ENCODE measurements at places on chromosomes 13 and 19.
A peak's percentile ranks its signal among the peaks of the same experiment; 100 is the strongest.

DNA sequence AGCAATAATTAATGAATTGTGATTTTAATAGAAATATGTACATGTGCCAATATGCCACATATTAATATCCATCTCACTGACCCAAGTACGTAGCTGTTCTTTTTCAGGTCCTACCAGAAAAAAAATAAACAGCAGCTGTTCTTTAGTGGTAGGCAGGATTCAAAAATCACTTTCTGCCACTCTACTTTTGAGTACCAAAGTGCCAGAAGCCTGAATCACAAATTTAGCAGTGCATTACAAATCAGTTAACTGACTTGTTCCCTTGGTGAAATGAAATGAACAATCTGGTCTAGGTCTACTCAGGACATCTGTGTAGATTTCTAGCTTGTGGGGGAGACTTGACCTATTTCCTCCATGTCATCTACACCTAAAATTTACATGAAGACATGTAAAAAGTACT is 775.5 kb upstream of the GPC6 start:
- no peak for DNase-seq

DNA sequence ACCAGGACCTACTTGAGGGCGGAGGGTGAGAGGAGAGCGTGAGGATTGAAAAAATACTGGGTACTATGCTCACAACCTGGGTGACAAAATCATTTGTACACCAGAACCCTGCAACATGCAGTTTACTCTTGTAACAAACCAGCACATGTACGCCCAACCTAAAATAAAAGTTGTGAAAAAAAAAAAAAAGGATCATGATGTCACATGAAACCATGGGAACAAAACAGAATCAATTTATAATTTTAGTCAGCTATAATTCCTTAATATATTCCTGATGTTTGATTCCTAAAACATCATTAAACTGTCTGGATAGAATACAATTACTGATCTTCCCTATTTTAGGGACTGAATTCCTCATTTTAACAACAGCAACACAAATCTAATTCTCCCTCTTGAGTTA is 160.6 kb upstream of the SPRY2 start:
- DNase-seq = no peak

- no peak for DNase-seq
Measured at GRCh38 chr13:38538422-38538821, 148.5 kb upstream of the FREM2 start.

GRCh38 chr19:10830931-10831779 is 4.9 kb downstream of the TMED1 start:
- no peak for DNase-seq

DNA sequence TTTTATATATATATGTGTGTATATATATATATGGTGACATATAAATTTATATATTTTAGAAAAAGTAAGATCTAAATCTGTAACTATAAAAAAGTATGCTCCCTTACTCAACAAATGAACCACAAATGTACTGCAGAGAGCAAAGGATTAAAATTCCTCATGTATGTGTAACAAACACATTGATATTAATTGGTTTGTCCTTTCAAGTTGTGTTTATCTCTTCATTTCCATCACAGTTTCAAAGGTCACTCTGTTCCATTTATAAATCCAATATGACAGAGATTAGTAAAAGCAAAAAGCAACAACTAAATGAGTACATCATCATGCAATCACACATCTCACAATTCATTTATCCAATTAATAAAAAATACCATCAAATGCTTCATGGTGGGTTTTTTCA is 247.9 kb downstream of the DACH1 start:
- no peak for DNase-seq

- DNase-seq = no peak
Measured at GRCh38 chr13:40275155-40275554, 391.3 kb downstream of the FOXO1 start.

- no peak for DNase-seq
Measured at GRCh38 chr13:80297094-80297493, 43.8 kb downstream of the SPRY2 start.

GRCh38 chr19:5397804-5398692 is 57.2 kb upstream of the ZNRF4 start:
- peak; percentile 46 for DNase-seq

DNA sequence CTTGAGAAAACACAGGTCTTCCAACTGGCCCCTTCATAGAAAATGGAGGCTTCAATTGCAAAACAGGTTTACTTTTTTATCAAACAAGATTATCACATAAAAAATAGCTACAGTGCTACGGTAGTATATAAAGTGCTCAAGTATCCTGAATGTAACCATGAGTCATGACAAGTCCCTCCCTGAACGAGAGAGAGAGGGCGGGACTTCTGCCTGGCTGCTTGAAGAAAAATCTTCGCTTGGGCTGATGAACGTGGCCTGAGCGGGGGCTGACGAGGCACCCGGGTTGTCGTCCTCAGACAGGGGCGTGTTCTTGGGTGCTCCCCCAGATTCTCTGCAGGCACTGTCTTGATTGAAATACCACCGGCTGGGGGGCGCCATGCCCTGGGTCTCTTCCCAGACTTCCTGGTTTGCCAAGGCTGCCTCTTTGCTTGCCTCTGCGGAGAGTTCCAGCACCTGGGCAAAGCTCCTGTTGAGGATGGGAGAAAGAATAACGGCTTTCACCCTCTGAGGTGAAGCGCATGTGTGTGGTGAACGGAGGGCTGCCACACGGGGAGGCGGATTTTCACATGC is 23.2 kb upstream of the CPAMD8 start:
- peak; percentile 58 for DNase-seq

GRCh38 chr19:43636121-43636683 is 3.4 kb downstream of the CADM4 start:
- peak; percentile 45 for DNase-seq

DNA sequence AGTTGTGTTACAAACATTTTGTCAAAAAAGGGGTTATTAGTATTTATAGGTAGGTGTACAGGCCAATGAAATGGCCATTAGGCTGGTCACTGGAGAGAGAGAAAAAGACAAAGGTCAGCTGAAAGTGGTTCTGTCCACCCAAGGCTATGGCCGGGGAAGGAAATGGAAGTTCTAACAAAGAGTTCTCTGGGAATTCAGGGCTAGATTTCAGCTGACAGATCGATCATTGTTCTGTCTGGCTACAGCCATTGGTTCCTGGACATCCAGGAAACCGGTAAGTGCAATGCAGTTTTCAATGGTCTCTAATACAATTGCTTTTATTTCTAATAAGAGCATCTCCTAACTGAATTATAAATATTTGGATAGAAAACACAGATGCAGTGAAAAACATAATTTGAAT is 42.5 kb downstream of the MBNL2 start:
- no peak for DNase-seq

GRCh38 chr19:15479391-15480345 is at the start of gene PGLYRP2:
Gene PGLYRP2, minus strand, starts transcription at chr19:15479501. Its CDS starts 130 bp downstream, at chr19:15479371.
- peak; percentile 17 for DNase-seq

DNA sequence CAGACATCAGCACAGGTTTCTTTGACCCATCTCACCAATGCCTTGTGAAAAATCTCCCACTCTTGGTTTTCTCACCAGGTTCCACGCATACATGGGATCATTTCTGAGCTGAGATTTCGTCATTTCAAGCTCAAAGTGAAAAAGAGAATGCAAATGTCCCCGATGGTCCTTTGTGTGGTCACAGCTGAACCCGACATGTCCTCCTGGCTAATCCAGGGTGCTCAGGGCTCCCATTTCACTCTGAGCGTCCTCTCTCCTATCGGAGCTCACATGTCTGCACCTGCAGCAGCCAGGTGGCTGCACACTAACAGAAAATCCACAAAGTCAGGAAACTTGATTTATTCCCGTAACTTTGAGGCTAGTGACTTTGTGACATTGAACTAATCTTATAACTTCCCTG is 9.3 kb upstream of the CEACAM3 start:
- DNase-seq = no peak

DNA sequence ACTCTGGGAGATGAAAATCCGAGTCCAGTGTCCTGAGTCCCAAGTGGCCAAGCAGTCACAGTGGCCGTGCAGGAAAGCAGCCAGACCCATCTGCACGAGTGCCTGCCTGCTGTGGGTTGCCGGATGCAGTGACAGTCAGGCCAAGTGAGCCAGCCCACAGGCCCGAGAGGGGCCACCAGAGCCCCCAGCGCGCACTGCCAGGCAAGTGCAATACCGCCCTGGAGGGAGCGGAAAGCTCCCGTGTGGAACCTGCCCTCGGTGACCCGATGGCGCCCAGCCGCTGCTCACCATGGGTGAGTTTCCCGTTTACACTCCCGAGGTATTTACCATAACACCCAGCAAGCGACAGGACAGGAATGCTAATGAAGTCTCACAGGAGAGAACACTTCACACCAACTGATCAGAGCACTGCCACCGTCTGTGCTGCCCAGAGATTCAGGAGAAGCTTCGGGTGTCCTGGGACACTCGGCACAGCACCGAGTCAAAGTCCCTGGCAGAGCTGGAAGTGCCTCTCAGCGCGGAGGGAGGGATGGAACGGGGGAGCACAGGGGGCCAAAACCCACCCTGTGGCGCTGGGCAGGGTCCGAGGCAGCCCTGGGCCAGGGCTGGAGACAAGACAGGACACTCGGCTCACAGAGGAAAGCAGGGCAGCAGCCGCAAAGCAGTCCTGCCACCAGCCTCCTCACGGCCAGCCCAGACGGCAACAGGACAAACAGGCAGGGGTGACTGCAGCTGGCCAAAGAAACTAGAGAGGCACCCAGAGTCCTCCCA is 21.3 kb upstream of the TINCR start:
- no peak for DNase-seq
